Fibroblast of the conjunctiva (primary cell): ENCODE measurements at places on chromosomes 7 and 10.

DNA sequence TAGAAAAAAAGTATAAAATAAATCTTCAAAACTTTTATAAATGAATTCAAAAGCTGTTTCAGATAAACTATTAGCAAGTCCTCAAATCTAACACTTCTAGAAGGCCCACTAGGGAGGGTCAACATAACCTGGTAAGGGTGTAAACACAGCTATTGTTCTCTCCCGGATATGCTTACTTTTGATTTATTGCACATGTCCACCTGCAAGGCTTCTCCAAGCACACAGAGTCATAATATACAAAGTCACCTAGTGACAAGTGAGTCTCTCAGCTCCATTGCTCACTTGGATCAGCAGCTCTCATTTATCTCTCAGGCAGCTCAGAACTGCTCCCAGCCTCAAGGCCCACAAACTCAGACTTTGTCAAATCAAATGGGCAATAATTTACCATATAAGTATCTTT is 44.0 kb upstream of the COL1A2 start:
- no peak for DNase-seq

DNA sequence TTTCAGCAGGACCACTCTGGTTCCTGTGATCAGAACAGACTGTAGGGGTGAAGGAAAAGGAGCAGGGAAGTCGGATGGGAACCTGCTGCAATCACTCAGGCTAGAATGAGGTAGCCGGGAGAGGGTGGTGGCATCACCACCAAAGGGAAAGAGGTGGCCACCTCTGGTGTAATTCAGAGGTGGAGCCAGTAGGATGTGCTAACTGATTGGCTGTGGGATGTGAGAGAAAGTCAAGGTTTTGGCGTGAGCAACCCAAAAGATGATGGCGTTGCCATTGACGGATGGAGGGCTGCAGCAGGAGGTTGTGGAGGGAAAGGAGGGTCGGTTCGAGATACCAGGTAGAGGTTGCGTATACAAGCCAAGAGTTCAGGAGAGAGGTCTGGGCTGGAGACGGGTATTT is 7.4 kb upstream of the VSIR start:
- DNase-seq = no peak

- no peak for DNase-seq
These were observed 34.0 kb downstream of the IMMP2L start for GRCh38 chr7:111528331-111528730.

DNA sequence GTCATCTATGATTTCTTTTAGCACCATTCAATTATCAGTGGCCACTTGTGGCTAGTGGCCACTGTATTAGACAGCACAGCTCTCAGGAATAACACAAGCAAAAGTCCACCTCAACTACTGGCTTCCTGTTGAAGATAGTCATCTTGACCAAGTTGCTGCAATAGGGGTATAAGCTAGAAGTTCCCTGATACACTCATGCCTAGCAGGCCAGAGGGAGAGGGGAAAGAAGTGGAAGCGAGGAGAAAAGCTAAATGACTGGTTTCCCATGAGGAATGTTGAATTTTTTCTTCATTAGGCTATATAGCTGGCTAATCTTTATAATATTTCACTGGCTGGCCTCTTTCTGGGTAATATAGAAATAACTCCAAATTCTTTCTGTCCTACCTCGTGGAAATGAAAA is 327.5 kb upstream of the MEOX2 start:
- DNase-seq = no peak

- no peak for DNase-seq
These were observed 1.7 kb downstream of the LRRN3 start for GRCh38 chr7:111092406-111093236.

DNA sequence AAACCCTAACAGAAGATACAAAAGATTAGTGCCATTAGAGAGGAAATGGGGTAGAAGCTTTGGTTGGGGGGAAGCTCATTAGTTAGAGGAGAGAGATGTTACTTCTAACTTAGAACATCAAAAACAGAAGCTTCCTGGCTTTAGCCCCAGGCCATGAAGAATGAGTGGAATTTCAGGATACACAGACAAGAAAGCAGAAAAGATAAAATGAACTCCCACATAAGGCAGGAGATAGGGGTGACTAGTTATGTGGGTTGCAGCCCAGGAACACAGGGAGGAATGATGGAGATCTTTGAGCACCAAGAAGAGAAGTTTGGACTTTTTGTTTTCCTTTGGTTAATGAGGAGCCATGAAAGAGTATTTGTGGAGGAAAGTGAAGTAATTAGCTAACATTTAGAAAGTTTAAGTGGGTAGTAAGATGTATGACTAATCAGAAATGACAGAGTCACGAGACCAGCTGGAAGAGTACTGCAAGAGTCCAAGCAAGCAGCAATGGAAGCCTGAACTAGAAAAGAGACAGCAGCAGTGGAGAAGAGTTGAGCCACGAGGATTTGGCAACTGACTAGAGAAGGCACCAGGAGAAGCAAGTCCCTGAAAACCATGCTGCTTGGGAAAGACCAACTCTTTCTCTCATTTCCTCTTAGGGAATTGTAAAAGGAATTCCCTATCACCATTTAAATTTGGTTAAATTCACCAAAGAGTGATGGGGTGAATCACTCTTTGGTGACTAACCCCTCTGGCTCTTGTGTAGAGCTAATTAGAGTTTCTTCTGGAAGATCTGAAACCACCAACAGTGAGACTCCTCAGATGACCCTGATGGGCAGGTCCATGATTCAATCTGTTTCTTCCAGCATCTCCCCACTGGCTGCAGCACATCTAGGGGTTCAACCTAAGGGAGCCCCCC is 131.9 kb downstream of the KCNMA1 start:
- DNase-seq = peak; percentile 67

DNA sequence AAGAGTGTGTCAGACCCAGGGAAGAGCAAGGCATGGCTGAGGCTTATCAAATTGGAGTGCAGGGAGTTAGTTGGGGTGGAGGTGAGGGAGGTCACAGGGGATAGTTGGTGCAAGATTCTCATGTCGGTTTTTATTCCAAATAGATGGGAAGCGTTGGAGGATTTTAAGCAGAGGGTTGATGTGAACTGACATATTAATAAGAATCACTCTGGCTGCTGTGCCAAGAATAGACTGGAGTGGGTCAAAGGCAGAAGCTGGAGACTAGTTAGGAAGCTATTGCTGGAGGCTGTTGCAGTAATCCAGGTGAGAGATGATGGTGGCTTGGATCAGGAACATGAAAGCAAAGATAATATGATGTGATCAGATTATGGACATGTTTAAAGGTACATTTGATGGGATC is 36.5 kb downstream of the LRRC18 start:
- DNase-seq = no peak

- DNase-seq = peak; percentile 33
These were observed 20.9 kb downstream of the CD36 start for GRCh38 chr7:80659120-80660055.
